ENCODE measurements at places on chromosomes 12 and 14.

- no peak for DNase-seq
Measured at GRCh38 chr14:104322531-104323366, 184.4 kb downstream of the KIF26A start.

DNA sequence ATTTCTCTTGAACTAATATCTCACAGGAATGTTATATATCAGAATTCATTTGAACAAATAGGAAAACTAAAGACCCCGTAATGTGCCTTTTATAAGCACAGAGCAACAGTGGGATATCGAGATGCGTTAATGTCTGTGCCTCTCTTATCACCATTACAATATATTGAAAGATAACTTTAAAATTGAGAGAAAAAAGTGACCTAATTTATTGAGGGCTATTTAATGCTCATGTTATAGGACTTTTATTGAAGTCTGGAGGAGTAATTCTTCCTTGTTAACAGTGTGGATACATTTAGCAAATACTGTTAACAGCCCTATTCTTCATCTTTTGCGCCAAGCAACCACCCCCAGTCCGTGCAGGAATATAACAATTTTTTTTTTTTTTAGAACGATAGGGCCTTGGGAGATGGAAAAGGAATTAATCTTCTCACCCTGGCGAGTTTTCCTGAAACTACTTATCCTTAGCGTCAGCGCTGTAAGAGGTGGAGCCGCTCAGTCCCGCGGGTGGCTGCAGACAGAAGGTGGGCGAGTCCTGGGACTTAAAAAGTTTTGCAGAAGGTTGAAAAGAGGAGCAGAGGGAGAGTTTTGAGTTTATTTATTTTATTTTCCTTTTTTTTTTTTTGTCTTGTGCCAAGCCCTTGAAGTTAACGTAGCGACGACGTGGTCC, 11.0 kb downstream of the FOXG1 start:
- DNase-seq: no peak

GRCh38 chr14:100772607-100773165, 46.0 kb downstream of the DLK1 start:
- DNase-seq: no peak

GRCh38 chr12:97306147-97306546, 156.5 kb upstream of the RMST start:
- DNase-seq: no peak

DNA sequence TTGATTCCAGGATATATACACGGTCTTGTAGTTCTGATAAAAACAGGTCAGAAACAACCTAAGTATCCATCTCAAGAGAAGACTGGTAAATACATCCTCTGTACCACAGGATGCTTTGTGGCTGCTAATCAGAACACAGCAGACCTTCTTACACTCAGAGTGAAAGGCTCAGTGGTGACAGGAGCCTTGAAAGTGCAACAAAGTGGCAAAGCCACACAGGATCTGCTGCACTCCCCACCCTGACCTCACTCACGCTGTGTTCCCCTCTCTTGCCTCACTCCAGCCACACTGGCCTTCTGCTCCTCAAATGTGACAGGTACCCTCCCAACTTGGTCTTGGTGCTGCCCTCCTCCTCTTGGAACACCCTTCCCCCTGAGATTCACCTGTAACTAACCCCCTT, 98.1 kb upstream of the GRIP1 start:
- DNase-seq: peak; percentile 39

GRCh38 chr12:27032679-27033078, 10.3 kb downstream of the MED21 start:
- no peak for DNase-seq

- DNase-seq: no peak
Measured at GRCh38 chr12:5562581-5562980, 130.7 kb downstream of the NTF3 start.

- DNase-seq: no peak
Measured at GRCh38 chr14:65531148-65531547, 118.6 kb downstream of the FUT8 start.

DNA sequence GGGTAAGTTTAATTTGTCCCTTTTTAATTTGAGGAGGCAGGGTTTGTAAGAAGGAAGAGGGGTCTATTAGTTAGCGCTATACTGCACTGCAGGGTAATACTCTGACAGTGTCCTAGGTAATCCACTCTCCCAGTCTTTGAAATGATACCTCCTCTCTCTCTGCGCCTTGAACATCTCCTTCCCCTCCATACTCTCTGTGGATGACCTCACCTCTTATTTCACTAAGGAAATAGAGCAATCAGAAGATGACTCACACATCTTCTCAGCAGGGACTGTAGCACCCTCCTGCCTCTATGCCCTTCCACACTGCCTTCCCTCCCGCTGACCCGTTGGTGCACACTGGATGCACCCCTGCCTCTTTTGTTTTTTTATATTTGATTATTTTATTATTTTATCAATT, 94.2 kb downstream of the GRIP1 start:
- no peak for DNase-seq

DNA sequence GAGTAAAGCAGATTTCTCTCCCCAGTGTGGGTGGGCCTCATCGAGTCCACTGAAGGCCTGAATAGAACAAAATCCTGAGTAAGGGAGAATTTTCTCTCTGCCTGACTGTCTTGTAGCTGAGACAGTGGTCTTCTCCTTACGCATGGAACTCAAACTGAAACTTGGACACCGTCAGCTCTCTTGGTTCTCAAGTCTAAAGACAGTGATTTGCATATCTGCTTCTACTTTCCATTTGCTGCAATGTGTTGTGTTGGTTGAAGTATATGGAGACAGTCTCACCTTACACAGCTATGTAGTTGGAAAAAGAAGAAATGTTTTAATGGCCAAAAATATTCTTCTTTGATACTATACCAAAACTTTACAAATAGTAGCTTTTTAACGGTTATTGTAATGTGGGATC, 160.2 kb upstream of the LMNTD1 start:
- no peak for DNase-seq

- no peak for DNase-seq
Measured at GRCh38 chr12:8630131-8630530, 17.5 kb upstream of the AICDA start.

GRCh38 chr12:14190694-14191093, 174.8 kb upstream of the ATF7IP start:
- DNase-seq: no peak

DNA sequence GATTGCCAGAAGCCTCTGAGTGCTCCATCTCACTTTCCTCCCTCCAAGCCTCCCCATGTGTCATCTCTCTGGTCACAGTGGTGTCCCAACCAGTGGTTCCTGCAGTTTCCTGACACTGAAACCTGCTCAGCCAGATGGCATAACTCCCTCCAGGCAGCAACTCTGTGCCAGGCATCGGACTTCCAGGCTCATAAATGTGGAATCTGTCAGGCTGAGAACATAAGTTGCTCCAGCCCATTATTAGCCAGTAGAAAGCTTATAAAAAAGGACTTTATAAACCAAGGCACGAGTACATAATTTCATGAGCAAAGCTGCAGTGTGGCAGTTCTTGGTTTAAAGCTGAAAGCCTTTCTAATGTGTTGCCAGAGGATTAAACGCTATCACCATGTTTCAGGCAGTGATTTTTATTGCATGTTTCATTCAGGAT, 194.3 kb downstream of the DACT1 start:
- no peak for DNase-seq

- no peak for DNase-seq
Measured at GRCh38 chr12:86139671-86140070, 116.5 kb downstream of the MGAT4C start.

DNA sequence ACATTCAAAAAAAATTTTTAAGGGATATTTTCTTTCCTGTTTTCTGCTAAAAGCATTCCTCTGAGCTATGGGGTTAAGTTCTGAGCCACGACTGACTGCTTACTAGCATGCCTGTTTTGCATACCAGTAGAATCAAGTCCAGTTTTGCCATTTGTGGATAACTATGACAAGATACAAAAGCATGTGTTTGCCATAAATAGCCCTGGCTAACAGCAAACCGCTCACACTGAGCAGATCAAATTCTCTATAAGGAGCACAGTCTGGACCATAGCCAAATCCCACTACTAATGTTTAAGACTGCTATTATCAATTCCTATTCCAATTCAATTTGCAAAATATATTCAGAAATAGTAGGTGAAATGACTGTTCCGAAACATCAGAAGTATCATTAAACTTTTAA, 3.2 kb downstream of the CFL2 start:
- no peak for DNase-seq

DNA sequence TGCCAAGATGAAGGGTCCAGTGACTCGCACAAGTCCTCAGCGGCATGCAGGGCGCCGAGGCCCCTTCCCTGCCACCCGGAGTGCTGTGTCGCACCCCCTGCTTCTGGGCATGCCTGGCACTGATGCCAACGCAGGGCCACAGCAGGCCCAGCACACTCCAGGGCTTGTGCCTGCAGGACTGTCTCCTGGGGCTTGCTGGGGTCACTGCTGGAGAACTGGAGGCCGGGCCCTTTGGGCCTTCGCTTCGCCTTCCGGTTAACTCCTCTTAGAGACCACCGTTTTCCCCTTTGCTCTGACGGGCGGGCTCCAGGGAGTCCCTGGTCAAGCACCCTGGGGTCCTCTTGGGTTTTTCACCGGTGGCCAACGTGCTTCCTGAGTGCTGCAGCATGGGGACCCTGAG, 79.6 kb downstream of the WDR20 start:
- no peak for DNase-seq

GRCh38 chr12:117363953-117364486, 2.6 kb upstream of the NOS1 start:
- no peak for DNase-seq

GRCh38 chr12:47964106-47964728, 821 bp downstream of the TMEM106C start:
- no peak for DNase-seq

GRCh38 chr14:91985521-91986255, 38.2 kb upstream of the FBLN5 start:
- DNase-seq: no peak

DNA sequence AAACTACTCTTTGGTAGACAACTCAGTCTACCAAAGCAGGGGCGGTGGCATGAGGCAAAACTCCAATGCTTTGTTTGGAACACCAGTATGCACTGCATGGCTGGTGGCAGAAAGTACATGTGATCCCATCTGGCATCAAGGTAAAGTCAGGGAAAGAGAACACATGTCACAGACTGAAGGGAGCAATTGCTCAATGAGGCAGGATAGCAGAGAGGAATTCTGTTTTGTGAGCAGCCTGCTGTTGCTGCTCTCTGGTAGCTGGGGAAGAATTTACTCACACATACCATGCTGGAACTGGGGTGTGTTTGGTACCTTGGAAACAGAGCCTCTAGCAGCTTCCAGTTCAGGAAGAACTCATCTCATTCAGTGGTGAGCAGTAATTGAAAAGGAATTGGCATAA, 84.8 kb downstream of the HELB start:
- no peak for DNase-seq

DNA sequence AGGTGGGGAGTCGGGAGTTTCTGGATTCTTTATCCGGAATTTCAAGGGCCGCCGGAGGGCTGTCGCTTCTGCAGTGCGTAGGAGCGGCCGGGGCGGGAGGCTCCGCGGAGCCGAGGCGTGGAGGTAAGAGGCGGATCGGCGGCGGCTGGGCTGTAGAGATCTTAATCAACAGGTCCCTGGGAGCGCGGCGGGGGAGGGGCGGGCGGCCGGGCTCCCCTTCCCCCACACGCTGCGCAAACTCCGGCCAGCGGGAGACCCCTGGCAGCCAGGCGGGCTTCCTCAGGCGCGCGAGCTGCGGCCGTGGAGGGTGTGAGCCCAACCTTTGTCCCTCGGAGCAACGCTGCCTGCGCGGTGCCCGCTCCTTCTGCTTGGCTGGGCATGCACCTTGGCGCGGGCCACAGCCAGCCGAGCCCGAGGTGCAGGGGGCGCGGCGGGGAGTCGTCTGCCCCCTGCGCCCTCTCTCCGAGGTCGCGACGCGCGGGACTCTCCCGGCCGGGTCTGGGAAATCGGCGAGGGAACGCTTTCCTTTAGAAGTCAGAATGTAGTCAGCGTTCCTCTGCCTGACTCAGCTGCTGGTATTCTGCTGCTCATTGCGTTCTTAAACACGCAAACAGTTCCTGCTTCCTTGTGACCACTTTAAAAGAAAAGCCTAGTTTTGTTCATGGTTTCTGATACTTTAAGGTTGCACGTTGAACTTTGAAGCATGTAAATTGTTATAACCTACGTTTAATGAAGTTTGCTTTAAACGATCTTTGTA, at the start of gene PALS1:
Gene PALS1, plus strand, starts transcription at position 25 of the 757 bp plus-strand sequence. CDS start 37,736 bp downstream, outside the sequence.
- DNase-seq: peak; percentile 24

DNA sequence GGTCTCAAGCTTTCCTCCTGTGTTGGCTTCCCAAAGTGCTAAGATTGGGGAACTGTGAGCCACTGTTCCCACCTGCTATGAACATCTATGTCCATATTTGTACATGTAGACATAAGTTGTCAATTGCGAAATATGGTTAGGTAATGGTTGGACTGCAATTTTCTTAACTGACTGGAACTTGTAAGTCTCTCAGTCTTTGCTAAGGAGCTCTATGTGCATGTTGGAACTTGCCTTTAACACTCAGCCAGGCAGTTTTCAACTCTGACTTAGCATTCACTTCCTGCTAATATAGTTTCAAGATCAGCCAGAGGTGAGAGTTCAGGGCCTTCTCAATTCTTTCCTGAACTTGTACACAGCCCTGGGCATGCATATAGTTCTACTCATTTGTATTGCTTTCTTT, 44.5 kb upstream of the EEA1 start:
- no peak for DNase-seq

- DNase-seq: no peak
Measured at GRCh38 chr14:22685467-22685866, 41.3 kb upstream of the OR6J1 start.

GRCh38 chr12:129304529-129304928, 451.3 kb downstream of the GLT1D1 start:
- DNase-seq: no peak

GRCh38 chr12:27969624-27970400, 2.7 kb downstream of the PTHLH start:
- DNase-seq: no peak

DNA sequence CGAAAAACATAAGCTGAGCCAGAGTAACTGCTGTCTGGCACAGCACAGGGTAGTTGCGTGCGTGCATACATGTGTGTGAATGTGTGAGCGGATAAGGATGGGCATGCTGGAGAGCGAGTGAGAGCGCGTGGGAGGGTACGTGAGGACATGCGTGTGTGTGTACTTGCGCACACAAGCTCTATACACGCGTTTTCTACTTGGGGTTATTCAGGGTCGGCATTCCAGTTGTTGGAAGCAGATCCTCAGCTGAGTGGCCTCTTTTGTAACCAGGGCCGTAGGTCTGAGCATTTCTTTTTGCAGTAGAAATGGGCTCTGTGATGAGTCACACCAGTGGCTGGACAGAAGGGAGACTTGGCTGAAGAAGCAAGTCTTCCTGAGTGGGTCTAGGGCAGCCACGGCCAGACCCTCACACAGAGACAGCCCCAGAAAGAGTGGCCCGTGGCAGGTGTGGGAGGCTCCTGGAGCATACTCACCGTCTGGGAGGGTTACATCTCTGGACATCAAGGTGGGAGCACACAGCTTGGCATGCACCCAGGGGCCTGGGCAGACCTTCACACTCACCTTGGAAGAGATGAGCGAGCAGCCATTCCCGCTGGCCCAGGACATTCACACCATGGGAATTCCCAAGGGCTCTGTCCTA, 78.0 kb downstream of the LRRC74A start:
- DNase-seq: no peak

DNA sequence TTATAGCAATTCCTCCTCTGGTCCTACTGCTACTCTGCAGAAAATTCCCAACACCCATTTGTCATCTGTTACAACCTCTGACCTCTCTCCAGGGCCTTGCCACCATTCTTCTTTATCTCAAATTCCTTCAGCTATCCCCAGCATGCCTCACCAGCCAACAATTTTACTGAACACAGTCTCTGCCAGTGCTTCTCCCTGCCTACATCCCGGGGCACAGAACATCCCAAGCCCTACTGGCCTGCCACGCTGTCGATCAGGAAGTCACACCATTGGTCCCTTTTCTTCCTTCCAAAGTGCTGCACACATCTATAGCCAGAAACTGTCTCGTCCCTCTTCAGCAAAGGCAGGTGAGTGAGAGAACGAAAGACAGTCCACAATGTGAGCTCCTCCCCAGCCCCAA, 122.1 kb downstream of the TTLL5 start:
- DNase-seq: no peak

All from CD4-positive, alpha-beta T cell treated with Interleukin-6 at 100 ng/mL for 8 hours (primary cell).